ENCODE measurements at places on chromosomes 5 and 9.

- peaks cover 56% of the 10 kb centered on the region for H3K27me3 ChIP-seq
- DNase-seq, result peak; percentile 48
- H3K27ac ChIP-seq, result no peak overlapping the region
- H3K4me3 ChIP-seq, result no peak overlapping the region
These were observed 1.3 kb downstream of the ASTN2 start for GRCh38 chr9:117413346-117414219.

- no peaks in the 10 kb centered on the region for H3K27me3 ChIP-seq
- H3K4me3 ChIP-seq, result no peak overlapping the region
- H3K36me3 ChIP-seq, result no peaks in the 10 kb centered on the region
- no peak overlapping the region for H3K27ac ChIP-seq
These were observed 475.2 kb downstream of the CDK5RAP2 start for GRCh38 chr9:120104771-120105170.

DNA sequence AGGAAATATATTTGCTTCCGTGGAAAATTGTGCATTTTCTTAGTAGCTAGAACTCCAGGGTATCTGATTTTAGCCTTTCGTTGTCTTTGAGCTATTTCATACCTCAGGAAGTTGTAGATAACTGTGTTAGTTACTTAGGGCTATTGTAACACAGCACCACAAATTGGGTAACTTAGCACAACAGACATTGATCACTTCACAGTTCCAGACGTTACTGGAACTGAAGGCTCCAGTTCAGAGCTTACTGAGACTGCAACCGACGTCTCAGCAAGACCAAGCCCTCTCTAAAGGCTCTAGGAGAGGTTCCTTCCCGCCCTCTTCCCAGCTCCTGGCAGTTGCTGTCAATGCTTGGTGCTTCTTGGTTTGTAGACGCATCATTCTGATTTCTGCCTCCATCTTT lies 17.7 kb upstream of the ANKRD33B start:
- H3K4me1 ChIP-seq, result peaks cover 7% of the 10 kb centered on the region
- DNase-seq, result no peak
- H3K4me3 ChIP-seq, result no peak overlapping the region
- no peaks in the 10 kb centered on the region for H3K27me3 ChIP-seq
- no peak overlapping the region for H3K27ac ChIP-seq

- H3K4me3 ChIP-seq, result no peak overlapping the region
- no peak for DNase-seq
- H3K4me1 ChIP-seq, result no peaks in the 10 kb centered on the region
- no peak overlapping the region for H3K27ac ChIP-seq
These were observed 36.7 kb upstream of the F2R start for GRCh38 chr5:76679231-76679630.

- no peaks in the 10 kb centered on the region for H3K36me3 ChIP-seq
- no peak overlapping the region for H3K27ac ChIP-seq
- DNase-seq, result no peak
- H3K27me3 ChIP-seq, result peaks cover 3% of the 10 kb centered on the region
- H3K4me1 ChIP-seq, result no peaks in the 10 kb centered on the region
These were observed 51.8 kb downstream of the WDR36 start for GRCh38 chr5:111143910-111144309.

- no peaks in the 10 kb centered on the region for H3K36me3 ChIP-seq
- H3K27me3 ChIP-seq, result no peaks in the 10 kb centered on the region
- H3K4me3 ChIP-seq, result no peak overlapping the region
These were observed 290.5 kb downstream of the BNC2 start for GRCh38 chr9:16579872-16580432.

GRCh38 chr5:96372726-96373380 lies 60.2 kb downstream of the PCSK1 start:
- no peaks in the 10 kb centered on the region for H3K36me3 ChIP-seq
- no peak overlapping the region for H3K27ac ChIP-seq
- DNase-seq, result no peak
- H3K27me3 ChIP-seq, result no peaks in the 10 kb centered on the region
- no peak overlapping the region for H3K4me3 ChIP-seq

DNA sequence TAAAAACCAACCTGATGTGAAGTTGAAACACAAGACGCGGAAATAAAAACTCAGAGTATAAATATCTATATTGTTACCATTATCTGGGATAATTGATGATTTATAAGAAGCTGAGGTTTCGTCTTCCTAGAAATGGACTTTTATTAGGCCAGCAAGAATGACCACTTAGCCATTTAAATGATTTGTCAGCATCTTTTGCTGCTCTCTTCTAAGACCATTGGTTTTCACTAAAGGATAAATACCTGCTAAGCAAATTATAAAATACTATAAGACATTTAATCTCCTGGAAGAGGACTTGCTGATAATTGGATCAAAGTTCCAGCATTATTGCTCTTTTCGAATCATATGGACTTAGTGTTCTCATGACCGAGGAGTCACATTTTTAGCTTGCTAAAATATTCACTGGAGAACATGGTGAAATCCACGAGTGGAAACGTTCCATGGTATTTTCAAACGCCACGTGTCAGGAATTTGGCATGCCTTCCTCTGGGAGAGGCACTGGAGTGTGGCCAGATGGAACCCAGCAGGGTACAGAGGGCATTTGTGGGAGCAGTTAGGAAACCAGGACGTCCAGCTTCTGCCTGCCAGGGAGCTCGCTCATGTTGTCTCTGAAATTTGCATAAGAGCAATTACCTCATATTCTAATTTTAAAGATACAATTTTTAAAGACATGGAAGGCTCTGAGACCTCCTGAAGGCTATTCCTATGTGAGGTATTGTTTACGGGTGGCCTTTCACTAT lies 43.1 kb downstream of the TNFAIP8 start:
- H3K4me3 ChIP-seq, result no peak overlapping the region
- DNase-seq, result no peak
- no peaks in the 10 kb centered on the region for H3K36me3 ChIP-seq
- H3K27me3 ChIP-seq, result no peaks in the 10 kb centered on the region
- H3K27ac ChIP-seq, result no peak overlapping the region
- H3K4me1 ChIP-seq, result no peaks in the 10 kb centered on the region

- peaks cover 4% of the 10 kb centered on the region for H3K4me1 ChIP-seq
- H3K27me3 ChIP-seq, result no peaks in the 10 kb centered on the region
- DNase-seq, result no peak
- H3K36me3 ChIP-seq, result peaks cover 13% of the 10 kb centered on the region
- no peak overlapping the region for H3K27ac ChIP-seq
- no peak overlapping the region for H3K4me3 ChIP-seq
These were observed 4.0 kb downstream of the NAIF1 start for GRCh38 chr9:128062846-128063831.

DNA sequence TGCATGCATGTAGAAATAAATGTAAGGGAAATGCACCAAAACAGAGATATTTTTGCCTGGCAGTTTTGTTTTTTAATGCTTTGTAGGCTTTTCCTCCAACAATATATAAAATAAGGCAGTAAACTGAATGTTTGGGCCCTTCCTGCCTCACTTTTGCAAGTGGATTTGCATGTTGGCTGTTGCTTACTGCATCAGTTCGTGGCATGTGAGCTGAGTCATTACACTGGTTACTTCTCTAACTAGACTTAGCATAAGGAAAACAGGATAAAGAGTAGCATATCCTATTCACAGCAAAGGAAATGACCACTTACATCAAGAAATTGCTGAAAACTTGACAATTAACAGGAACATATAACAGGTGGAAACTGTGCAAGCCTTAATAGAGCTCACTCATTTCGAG lies 113.4 kb downstream of the TLE1 start:
- peaks cover 20% of the 10 kb centered on the region for H3K4me1 ChIP-seq
- H3K27ac ChIP-seq, result no peak overlapping the region
- no peak for DNase-seq
- no peaks in the 10 kb centered on the region for H3K36me3 ChIP-seq

DNA sequence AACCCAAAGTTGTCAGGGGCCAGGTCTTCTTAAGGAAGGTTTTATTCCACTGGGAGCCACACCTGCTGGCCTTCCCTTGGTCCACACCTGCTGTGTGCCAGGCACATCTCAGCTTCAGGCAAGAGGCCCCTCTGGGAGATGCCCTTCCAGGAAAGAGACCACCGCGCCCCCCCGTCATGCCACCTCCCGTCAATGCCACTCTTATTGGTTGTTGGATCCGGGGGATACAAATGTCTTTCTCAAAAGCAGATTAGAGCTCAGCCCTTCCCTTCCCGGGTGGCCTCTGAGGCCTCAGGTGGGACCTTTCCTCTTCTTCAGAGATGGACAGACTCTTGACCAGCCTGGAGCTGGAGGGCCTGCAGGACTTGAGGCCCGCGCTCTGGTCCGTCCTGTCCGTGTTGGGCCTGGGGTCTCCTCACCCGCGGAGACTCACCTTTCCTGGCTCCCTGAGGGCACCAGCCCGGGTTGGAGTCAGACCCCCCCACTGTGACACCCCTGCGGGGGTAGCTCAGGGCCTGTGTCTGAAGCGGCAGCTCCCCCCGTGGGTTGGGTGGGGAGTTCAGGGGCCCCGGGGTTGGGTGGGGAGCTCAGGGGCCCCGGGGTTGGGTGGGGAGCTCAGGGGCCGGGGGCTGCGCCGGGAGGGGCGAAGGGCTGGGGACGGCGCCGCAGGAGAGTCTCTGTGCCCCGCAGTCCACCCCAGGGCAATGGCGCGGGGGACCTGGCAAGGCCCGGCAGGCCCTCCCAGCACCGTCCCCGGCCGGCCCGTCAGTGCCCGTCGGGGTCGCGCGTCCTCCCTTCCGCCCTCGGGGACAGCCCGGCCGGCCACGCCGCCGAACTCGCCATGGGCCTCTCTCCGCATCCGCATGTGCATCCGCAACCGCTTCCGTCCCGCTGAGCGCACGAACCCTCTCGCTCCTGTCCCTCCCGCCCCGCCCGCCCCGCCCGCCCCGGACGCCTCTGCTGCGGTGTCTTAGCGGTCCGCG lies 3.7 kb upstream of the SLC9A3 start:
- peaks cover 17% of the 10 kb centered on the region for H3K4me1 ChIP-seq
- no peak for DNase-seq
- H3K27me3 ChIP-seq, result peaks cover 78% of the 10 kb centered on the region

DNA sequence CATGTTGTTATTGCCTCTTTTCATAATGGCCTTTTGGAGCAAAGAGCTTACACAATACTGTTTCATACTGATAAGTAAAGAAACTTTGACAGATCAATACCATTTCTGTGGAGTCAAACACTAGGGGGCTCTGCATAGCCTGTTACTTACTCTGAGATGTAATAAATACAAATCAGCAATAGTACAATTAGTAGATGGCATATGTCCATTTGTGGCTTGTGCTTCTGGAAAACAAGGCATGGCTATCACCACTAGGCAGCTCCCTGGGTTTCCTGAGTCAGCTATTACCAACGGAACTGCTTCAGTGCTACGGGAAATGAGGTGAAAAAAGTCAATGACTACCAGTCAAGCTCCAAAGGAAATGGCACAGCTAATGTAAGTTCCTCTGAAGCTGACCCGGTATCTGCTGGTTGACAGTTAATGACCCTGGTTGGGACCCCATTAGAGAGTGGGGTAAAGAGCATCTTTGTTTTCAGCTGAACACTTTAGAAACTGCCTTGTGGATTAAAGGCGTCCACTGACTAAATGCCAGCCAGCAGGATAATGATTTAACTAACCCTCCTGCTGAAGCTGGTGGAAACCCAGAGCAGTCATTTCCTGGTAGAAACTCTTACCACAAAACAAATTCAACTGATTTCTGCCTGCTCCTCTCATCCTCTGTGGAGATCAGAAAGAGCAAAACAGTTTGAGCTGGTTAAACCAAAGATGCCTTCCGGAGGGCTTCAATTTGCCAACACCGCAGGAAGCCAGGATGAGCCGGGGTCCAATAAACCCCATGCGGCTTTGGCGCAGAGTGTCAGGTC lies 69.0 kb upstream of the FAM169A start:
- H3K4me3 ChIP-seq, result no peak overlapping the region
- no peaks in the 10 kb centered on the region for H3K36me3 ChIP-seq
- H3K4me1 ChIP-seq, result peaks cover 7% of the 10 kb centered on the region
- no peak overlapping the region for H3K27ac ChIP-seq
- DNase-seq, result no peak

GRCh38 chr5:82332886-82333615 lies 54.9 kb upstream of the RPS23 start:
- H3K4me3 ChIP-seq, result no peak overlapping the region
- no peak for DNase-seq
- H3K27me3 ChIP-seq, result no peaks in the 10 kb centered on the region
- H3K36me3 ChIP-seq, result no peaks in the 10 kb centered on the region
- no peak overlapping the region for H3K27ac ChIP-seq

DNA sequence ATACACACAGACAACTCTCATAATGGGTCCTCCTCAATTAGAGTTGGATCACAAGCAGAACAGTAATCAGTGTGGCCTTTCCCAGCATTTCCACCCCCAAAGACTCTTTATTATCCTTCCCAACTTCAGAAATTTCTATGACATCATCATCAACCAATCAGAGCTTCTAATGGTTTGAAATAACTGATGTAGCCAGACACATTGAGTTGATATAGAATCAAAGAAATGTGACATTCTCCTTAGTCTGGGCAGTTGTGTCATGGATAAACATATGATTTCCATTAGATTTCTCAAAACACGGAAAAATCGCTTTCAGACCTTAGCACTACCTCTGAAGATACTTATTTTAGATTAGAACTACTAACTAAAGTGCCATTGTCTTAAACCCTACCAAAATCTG lies 75.7 kb upstream of the NFIB start:
- H3K27me3 ChIP-seq, result no peaks in the 10 kb centered on the region
- H3K4me1 ChIP-seq, result no peaks in the 10 kb centered on the region
- no peak for DNase-seq
- H3K4me3 ChIP-seq, result no peak overlapping the region
- H3K36me3 ChIP-seq, result no peaks in the 10 kb centered on the region
- H3K27ac ChIP-seq, result no peak overlapping the region

GRCh38 chr9:92422611-92423338 lies 1.5 kb downstream of the OMD start:
- H3K4me3 ChIP-seq, result no peak overlapping the region
- DNase-seq, result no peak
- no peaks in the 10 kb centered on the region for H3K36me3 ChIP-seq
- H3K27ac ChIP-seq, result no peak overlapping the region
- no peaks in the 10 kb centered on the region for H3K27me3 ChIP-seq

GRCh38 chr5:95369782-95370181 lies 21.4 kb upstream of the FAM81B start:
- H3K27ac ChIP-seq, result no peak overlapping the region
- H3K4me1 ChIP-seq, result no peaks in the 10 kb centered on the region
- H3K36me3 ChIP-seq, result no peaks in the 10 kb centered on the region
- no peak overlapping the region for H3K4me3 ChIP-seq
- no peak for DNase-seq
- H3K27me3 ChIP-seq, result peaks cover 2% of the 10 kb centered on the region

- no peaks in the 10 kb centered on the region for H3K4me1 ChIP-seq
- no peaks in the 10 kb centered on the region for H3K36me3 ChIP-seq
- H3K4me3 ChIP-seq, result no peak overlapping the region
- DNase-seq, result no peak
These were observed 19.6 kb downstream of the UGCG start for GRCh38 chr9:111916234-111916645.

DNA sequence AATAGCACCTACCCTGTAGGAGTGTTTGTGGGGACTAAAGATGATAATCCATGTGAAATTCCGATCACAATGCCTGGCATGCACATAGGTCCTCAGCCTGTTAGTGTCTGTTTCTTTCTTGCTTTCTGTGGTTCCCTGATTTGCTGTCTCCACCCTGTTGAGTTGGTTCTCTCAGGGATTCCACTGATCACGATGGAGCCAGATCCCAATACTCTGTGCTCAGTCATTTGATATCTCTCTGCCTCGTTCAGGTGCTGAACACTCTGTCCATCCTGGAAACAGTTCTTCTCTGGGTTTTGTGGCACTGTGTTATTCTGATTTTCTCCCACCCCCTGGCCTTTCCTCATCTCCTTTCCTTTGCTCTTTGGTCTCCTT lies 60.8 kb downstream of the ARHGAP26 start:
- H3K4me3 ChIP-seq, result no peak overlapping the region
- DNase-seq, result no peak
- no peaks in the 10 kb centered on the region for H3K27me3 ChIP-seq
- H3K36me3 ChIP-seq, result no peaks in the 10 kb centered on the region

- no peaks in the 10 kb centered on the region for H3K4me1 ChIP-seq
- DNase-seq, result no peak
- H3K27me3 ChIP-seq, result no peaks in the 10 kb centered on the region
- H3K4me3 ChIP-seq, result no peak overlapping the region
These were observed 32.3 kb downstream of the ERP44 start for GRCh38 chr9:100066539-100066938.

All from neuronal stem cell (in vitro differentiated cells).